Stimulated activated CD8-positive, alpha-beta memory T cell treated with anti-CD3 and anti-CD28 coated beads, Interleukin-7, amount 100 ng/mL, for 24 hours (primary cell): ENCODE measurements at places on chromosomes 3 and 15.

GRCh38 chr3:10528046-10528445, 22.7 kb upstream of the ATP2B2 start:
- DNase-seq = no peak

- no peak for DNase-seq
These were observed 123.3 kb upstream of the IGF1R start for GRCh38 chr15:98524838-98525660.

- DNase-seq = no peak
These were observed 322.6 kb upstream of the TLE3 start for GRCh38 chr15:70420086-70420947.

- DNase-seq = no peak
These were observed 13.8 kb downstream of the TMEM266 start for GRCh38 chr15:76073554-76073953.

DNA sequence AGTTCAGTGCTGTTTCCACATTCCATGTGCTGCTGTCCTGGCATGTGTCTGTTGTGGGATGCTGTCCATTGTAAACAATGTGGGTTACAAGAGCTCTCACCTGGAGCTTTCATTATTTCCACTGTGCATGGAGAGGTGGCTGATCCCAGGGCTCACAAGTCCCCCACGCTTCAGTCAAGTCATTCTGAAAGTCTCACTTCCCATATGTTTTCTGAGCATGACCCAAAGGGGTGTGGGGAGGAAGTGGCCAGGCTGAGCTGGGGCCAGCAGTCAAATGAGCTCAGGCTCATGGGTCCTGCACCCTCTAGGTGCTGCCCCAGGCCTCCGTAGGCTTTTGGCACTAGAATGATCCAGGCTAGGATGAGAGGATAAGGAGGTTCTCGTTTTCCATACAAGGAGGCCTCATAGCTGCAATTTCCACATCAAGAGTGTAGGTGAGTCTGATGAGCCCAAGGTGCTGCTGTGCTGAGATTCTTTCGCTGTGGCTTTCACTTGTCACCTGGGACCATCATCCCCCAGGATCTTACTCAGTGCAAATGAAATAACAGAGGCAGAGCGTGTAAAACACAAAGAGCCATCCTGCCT, 22.0 kb downstream of the STARD5 start:
- DNase-seq = no peak

DNA sequence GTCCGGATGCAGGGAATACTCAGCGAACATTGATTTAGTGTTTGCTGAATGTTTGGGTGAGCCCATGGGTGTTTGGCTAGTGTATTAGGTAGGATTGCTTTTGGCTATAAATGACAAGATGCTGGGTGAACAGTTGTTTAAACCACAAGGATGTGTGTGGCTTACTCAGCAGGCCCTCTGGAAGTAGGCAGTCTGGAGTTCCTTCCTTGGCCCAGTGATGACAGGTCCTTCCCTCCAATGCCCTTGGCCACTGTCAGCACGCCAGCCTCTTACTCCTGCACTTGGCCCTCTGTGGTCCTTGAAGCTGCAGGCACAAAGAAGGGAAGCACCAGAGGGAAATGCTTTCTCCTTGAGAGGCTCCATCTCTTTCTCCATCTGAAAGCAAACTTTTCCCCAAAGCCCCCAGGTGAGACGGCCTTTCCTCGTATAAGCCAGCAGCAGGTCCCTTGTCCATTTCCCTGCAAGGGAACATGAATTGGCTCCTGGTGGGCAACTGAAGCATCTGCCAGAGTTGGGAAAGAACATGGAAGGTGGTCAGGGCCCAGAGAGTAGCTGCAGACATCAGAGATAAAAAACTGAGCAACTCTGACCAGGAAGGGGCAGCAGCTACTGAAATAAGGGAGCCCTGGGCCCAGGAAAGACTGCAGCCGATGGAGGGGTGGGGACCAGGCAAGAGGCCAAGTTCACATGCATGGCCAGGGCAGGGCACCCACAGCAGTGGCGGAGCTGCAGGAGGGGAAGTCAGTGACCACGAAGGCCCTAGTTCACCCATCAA, 105.0 kb downstream of the TPRA1 start:
- no peak for DNase-seq

DNA sequence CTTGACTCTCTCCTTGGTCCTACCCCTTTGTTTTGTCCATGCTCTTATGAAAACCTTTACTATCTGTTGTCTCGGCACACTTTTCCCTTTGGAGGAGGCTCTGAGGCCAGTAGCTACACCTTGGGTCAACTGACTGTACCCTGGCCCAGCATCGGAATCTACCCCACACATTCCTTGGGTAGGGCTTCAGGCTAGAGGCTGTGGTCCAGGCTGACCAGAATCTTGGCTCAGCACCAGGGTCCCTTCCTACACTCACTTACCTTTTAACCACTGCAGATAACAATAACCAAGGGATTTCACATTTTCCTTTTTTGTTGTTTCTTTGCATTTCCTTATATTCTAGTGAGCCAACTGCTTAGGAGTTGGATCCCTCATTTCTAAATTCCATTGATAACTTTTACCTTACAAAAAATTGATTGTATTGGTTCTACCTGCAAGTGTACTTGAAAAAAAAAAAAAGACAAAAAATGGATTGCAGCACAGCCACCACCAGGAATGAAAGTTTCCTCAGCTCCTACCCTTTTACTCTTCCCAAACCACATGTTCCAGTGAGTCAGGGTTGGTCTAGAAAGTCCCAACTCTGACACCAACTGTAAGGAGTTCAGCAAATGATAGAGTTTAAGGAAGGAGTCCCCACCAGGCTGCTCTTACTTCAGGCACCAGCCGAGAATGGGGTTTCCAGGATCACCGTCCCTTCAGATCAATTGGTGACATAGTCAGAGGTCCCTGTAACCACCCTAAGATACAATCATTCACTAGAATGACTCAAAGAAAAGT, 95.6 kb downstream of the FBLN2 start:
- DNase-seq = no peak

DNA sequence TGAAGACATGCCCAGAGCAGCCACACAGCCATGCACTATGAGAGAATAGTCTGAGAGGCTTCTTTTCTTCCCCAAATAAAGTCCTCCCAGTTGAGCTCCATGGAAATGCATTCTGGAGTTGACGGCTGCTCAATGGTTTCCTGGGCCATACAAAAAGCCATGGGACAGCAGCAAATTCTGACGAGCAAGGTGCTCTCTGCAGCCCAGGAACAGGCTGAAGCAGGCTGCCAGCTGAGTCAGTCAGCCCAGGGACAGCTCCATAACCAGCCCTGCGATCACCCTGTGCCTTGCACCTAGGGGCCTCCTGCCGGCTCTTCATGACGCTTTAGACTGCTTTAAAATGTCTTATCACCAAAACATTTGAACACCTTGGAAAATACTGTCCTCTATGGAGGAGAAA, 256.3 kb upstream of the CHRNA7 start:
- DNase-seq = no peak

- DNase-seq = no peak
These were observed 23.3 kb upstream of the CHMP2B start for GRCh38 chr3:87203809-87204208.

DNA sequence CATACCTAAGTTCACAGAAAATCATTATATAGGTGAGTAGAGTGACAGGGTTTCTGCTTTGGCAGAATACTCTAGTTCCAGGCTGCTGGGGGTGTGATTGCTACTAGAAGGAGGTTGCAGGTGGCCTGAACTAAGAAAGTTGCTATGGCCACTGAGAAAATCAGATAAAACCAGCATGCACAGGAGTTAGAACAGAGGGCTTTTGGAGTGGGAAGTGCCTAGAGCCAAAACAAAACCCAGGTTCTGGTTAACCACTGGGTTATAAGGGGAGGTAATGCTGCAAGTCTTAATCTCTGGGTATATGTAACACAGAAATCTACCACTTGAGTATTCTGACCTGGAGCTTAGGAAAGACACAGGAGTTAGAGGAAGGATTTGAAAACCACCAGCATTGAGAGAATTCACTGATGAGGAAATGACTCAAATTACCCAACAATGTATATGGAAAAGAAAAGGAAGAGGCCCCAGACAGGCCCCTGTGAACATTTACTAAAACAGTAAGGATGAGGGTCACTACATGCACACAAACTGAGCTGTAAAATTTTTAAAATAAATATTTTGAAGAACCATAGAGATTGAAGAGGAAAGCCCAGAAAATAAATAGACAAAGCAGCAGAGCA, 60.0 kb downstream of the PLOD2 start:
- DNase-seq = no peak

DNA sequence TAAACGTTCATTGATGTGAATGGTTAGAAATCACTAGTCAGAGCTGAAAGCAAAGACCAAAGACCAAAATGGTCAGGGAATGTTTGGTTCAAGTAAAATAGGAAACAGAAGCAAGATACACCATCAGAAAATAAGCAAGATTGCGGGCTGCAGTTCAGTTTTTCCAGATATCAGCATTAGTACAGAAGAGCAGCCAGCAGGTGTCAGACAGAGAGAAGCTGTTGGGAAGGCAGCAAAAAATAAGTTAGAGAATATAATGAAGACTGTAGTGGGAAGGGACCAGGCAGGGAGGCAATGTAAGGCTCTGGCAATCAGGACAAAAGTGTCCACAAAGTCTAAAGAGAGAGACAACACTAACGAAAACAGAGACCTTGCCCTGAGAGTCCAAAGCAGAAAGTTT, 639.4 kb upstream of the NAALADL2 start:
- no peak for DNase-seq

- no peak for DNase-seq
These were observed 48.9 kb upstream of the ACTL6A start for GRCh38 chr3:179513862-179514261.

DNA sequence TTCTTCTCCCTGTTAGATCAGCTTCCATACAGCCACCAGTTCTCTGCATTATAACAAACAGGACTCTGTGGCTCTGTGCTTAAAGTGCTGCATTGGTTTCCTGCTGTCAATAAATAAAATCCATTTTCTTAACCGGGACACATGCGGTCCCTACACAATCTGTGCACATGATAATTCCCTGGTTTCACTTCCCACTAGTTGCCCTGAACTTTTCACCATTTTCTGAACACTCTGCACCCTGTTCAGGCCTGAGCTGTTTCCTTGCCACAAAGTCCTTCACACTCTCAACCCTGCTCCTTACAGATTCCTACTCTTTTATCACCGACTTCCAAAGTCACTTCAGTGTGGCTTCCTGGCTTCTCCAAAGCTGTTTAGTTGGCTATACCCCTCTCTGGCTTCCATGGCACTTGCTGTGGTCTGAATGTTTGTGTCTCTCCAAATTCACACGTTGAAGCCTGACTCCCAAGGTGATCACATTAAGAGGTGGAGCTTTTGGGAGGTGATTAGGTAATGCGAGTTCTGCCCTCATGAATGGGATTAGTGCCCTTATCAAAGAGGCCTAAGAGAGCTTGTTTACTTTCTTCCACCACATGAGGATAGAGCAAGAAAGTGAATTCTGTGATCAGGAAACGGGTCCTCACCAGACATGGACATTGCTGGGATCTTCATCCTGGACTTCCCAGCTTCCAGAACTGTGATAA, 233.4 kb downstream of the CHST2 start:
- DNase-seq = no peak

DNA sequence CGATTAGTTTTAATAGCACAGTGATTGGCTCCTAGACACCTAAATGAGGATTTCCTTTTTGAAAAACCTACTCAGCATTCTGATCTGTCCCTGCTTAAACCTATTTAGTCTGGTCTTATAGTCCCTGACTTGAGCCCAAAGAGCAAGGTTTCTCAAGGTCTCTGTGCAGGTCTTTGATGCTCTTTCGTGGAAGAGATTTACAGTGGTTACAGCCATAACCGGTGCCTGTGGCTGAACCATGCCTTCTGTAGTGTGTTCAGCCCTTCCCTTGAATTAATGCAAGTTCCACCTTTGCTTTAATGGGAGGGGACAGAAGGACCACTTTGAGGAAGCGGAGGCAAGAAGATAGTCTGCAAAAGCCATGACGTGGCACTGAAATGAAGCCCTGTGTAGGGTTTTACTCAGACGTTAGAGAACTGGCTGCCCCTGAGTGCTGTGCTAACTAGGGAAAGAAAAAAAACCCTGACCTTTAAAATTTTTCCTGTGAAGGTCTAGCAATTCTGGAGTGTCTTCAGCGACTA, 43.0 kb downstream of the ZBTB38 start:
- no peak for DNase-seq

DNA sequence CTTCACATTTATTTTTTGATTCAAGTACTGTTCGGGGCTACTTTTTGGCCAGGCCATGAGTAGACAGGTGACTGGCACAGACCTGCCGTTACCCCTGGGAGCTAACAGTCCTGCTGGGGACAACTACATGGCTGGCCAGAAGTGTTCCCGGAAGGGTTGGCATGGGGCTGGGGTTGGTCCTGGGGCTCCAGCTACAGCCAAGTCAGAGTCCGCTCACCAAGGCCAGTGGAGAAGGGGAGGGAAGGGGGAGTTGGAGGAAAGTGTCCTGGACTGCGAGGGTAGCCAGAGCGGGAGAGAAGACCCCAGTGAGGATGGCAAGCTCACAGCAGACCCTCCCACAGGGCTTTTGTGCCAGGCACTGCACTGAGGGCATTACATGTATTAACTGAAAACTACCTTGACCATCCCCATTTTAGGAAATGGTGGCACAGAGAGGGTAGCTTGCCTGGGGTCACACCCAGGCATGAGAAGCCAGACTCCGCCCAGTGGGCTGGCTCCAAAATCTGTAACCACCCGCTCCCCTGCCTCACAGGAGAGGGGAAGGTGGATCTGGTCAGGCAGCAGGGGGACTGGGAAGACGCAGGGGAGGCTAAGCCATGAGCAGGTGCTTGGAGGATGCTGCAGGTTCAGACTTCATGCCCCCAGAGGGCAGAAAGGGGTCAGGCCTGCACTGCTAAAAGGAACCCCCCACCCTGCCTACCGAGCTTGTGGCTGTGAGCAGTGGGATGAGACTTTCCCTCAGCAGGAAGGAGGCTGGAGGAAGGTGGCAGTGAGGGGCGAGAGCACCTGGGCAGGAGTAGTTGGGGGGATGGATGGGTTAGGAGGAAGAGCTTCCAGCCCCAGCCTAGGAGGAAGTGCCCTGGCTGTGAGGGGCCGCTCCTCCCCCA, 38.3 kb upstream of the ESYT3 start:
- DNase-seq = no peak
